ENCODE measurements at places on chromosomes 5 and 9. TPM values are rescaled to one million over a fixed set of nuclear protein-coding genes. Genes with fewer than 3 reads are reported as not detected.

ATOSB gene
- 8.3 TPM for total RNA-seq

N4BP3 gene
- total RNA-seq, result 5.6 TPM

NR5A1 gene
- total RNA-seq, result not detected

IFT74 gene
- total RNA-seq, result 10.0 TPM

FSTL4 gene
- not detected for total RNA-seq

CARD6 gene
- 1.2 TPM for total RNA-seq

ZNF462 gene
- 0.36 TPM for total RNA-seq

GCNT4 gene
- 4.5 TPM for total RNA-seq

LECT2 gene
- total RNA-seq, result not detected

PCDHGB1 gene
- total RNA-seq, result not detected

FCN1 gene
- not detected for total RNA-seq

PRRT1B gene
- total RNA-seq, result not detected
